Activated CD4-positive, alpha-beta T cell treated with anti-CD3 and anti-CD28 coated beads for 36 hours (primary cell): ENCODE measurements at places on chromosomes 16 and 17. TPM values are rescaled to one million over a fixed set of nuclear protein-coding genes. Genes with fewer than 3 reads are reported as not detected.

DNAAF8 gene
- total RNA-seq = 0.16 TPM

ERCC4 gene
- 11.5 TPM for total RNA-seq

EPN3 gene
- not detected for total RNA-seq

TBC1D3E gene
- total RNA-seq = not detected

ESRP2 gene
- total RNA-seq = 0.85 TPM

PYY gene
- total RNA-seq = not detected

MYO15A gene
- total RNA-seq = 1.5 TPM

MYOCD gene
- total RNA-seq = not detected
